ENCODE measurements at places on chromosomes 7 and 10.

DNA sequence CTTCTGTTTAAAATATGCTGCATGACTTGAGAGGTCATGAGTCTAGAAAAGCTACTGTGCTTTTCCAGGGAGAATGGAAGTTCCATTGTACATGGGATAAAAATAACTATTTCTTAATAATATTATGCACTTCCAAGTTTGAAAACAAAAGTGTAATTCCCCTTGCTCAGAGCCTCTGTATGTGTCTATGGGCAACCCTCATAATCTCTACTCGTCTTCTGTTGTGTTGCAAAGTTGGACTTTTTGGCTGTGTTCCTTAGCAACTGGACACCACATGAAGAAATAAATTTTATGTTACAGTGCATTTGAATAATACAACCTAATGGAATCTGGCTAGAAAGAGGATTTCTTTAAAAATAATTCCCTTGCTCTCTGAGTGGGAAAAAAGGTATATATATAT is 242.6 kb downstream of the TWIST1 start:
- DNase-seq: no peak

DNA sequence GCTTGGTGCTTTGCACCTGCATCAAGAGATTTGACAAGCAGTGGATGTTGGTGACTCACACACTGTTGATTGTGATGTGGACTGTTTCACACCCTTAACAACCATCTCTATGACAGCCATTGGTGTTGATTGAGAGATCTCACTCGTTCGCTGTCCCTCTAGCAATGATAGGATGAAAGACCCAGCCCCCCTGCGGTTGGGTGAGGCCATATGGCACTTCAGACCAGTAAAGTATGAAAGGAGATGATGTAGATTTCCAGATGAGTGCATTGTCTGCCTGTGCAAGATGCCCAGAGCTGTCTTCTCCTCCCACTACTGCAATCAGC is 138.7 kb upstream of the PRR15 start:
- no peak for DNase-seq

- no peak for DNase-seq
Measured at GRCh38 chr10:86899670-86900276, 57.6 kb downstream of the MMRN2 start.

GRCh38 chr7:48004638-48005037 is 24.3 kb downstream of the SUN3 start:
- DNase-seq: no peak

DNA sequence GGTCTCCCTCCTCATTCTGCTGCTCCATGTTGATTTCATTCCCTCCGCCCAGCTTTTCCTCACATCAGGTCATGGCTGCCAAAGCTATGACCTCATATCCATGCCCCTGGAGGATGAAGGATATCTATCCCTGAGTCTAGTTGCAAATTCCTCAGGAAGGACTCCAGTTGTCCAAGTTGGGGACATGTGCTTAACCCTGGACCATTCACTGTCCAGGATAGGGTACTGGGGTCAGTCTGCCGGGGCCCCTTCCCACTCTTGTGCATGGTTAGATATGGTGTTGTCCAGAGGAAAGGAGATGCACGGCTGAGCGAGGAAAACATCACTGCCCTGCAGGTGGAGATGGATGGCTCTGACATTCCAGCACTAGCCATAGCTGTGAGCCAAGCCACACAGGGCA is 51.9 kb upstream of the COMTD1 start:
- DNase-seq: no peak

- DNase-seq: peak; percentile 69
Measured at GRCh38 chr10:24721229-24722106, 2.2 kb downstream of the ARHGAP21 start.

DNA sequence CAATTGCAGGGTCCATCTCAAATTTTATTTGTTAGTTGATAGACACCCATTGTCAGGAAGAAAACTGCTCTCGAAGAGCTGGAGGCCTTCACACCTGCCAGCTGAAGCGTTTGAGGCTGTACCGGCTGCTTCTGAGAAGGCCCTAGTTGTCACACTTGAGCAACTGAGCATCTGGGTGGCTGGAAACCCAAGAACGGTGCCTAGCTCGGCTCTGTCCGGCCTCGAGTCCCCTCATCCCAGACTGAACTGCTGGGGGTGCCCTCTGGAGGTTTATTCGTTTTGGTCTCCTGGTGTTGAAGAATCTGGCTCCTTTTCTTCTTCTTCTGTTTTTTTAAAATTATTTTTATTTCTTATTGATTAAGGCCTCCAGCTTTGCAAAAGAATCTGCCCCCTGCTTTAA is 59.3 kb upstream of the EXOC6 start:
- no peak for DNase-seq

GRCh38 chr10:44398747-44399658 is 14.1 kb upstream of the CXCL12 start:
- DNase-seq: peak; percentile 46

Data from ascending aorta (tissue), 2 donors.